ENCODE measurements at places on chromosomes 6 and 20.
A peak's percentile ranks its signal among the peaks of the same experiment; 100 is the strongest.

DNA sequence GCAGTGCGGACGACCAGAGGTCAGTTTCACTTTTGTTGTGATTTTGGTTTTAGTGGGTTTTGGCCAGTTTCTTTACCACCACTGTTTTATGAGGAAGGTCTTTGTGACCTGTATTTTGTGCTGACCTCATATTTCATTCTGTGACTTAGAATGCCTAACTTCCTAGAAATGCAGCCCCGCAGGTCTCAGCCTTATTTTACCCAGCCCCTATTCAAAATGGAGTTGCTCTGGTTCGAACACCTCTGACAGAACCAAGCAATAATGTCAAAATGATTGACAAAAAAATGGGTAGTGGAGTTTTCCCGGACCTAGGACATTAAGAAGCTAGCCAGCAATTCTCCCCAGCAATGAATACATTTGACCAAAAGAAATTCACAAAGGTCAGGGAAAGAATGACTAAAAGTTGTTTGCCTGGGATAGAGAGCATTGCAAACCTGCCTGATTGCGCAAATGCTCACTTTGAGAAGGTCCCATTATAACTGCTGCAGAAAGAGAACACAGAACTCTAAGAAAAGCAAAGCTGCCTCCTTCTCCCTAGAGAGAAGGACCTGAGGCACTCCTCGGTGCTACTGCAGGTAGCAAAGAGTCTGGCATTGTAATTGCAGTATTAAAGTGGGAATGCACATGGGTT is 288.8 kb downstream of the ADGB start:
- no peak for DNase-seq

DNA sequence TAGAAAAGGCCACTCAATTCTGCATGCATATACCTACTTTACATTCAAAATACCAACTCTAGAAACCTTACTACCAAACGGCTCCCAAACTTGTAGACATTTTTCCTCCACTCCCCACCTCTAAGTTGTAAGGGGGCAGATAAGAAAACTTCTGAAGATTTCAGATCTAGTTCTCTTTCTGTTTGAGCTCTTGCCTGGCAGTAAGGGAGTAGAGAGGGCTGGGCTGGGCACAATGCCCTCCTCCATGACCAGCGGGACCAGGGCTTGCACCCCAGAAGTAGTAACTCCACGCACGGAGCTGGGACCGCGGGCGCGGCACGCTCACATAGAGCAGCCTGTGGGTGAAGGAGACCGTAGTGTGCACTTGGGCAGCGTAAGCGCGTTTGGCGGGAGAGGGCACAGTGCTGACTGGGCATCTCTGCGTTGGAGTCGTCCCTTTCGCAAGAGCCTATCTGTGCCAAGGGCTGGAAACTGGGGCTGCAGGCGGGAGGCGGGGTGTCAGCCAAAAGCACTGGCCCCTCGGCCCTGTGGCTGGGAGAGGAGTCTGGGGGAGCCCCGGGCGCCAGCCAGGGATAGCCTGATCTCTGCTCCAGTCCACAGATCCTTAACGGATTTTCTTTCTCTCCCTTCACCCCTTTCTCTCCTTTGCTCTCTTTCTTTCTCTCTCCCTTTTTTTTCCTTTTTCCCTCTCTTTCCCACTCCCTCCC is 32.4 kb downstream of the PHACTR1 start:
- no peak for DNase-seq

DNA sequence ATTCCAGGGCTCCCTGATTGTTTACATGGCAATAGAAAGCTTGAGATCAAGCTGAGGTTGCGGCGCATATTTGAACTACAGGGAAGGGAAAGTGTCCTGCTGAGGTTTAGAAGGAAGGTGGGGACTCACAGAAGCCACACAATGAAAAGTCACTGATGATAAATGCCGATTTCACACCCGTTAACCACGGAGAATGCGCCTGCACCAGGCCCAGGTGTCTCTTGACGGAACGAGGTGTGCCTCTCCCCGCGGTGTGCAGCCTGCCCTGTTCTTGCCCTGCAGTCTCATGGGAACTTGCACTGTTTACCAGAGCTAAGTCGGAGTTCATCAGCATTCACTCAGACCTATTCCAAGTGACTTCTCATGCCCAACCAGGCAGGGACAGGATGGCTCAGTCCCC is 90.3 kb downstream of the LY86 start:
- no peak for DNase-seq

- DNase-seq, result no peak
These were observed 1.7 kb downstream of the CDC25B start for GRCh38 chr20:3797592-3798372.

DNA sequence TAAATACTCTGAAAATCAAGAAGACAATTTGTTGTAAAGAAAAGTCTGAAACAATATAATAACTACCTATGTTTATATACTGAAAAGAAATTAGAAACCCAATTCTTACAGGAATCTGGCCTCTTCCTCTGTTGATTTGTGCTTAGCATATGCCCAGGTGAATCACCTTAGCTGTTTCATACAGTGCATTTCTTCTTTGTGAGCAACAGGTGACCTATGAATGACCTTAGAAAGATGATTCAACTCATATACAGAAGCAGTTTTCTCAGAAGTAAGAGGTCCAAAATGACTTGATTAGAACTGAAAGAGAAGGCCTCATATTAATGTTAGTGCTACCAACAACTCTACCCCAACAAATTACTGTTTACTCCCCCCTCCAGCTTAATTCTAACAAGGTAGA is 419.5 kb upstream of the ID4 start:
- DNase-seq, result no peak

DNA sequence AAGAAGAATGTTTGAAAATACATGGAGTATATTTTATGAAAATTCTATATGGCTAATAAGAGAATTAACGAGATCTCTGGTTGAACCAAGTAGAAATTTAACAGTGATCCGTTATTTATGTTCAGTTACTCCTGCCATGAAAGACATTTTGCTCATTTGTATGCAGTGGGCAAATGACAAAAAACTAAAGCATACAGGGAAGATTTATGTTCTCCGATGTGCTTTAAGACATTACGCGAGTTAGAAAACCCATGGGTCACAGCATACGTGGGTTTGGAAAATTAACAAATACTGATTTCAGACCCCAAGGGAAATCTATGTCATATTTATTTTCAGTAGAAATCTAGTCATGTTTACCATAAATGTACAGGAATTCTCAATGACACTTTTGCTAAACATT is 90.1 kb downstream of the BMP5 start:
- DNase-seq, result no peak

DNA sequence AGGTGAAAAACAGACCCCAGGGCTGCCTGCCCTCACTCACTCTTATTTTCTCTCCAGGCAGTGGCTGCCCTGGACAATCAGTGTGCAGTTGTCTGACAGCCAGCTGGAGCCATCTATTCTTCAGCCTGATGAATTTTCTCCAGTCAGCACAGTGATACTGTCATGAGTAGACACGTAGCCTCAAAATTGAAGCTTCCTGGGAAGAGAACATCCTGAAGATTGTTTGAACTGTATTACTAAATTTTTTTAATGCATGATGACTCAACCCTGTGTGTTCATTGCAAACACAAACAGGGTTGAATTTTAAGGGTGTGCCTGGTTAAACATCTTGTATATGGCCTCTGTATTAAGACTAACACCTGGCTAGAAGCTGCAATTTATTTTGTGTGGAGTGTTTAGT is 49.8 kb upstream of the STXBP5 start:
- no peak for DNase-seq

- no peak for DNase-seq
These were observed 97.4 kb downstream of the THBS2 start for GRCh38 chr6:169156108-169156792.

- peak; percentile 43 for DNase-seq
These were observed 54.7 kb downstream of the ELOVL5 start for GRCh38 chr6:53294095-53294494.

GRCh38 chr20:29763821-29764511 is 1493.5 kb upstream of the DEFB115 start:
- DNase-seq, result no peak

DNA sequence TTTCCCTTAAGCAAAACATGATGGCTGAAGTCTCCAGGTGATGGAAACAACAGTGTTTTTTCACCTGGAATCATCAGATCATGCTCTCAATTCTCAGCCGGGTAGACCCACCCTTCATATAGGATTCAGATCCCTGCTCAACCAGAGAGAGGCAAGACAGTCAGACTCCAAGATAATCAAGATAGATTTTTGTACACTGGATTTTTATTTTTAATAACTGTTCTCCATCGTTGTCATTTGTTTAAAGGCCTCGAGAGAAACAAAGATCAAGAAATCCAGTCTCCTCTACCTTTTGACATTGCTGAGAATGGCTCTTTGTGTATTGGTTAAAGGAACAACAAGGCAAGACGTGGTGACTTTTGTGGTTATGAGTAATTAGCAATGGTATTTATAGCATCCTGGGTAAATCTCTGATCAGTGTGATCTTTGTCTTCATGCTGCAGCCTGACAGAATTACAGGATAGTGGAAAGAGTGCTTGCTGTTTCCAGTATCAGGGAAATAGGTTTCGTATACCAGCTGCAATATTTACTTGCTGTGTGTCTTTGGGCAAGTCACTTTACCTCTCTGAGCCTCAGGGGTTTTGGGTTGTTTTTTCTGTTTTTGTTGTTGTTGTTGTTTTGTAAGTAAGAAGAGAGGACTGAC is 29.9 kb downstream of the ID4 start:
- DNase-seq, result no peak

GRCh38 chr6:168016721-168017525 is 19.5 kb downstream of the KIF25 start:
- DNase-seq, result no peak

Measured in HEK293T (cell line).